Activated T-cell treated with anti-CD3 and anti-CD28 coated beads, Interleukin-2, amount 50 U/mL, for 72 hours (primary cell): ENCODE measurements at places on chromosomes 1 and 21. TPM values are rescaled to one million over a fixed set of nuclear protein-coding genes. Genes with fewer than 3 reads are reported as not detected.

DNA sequence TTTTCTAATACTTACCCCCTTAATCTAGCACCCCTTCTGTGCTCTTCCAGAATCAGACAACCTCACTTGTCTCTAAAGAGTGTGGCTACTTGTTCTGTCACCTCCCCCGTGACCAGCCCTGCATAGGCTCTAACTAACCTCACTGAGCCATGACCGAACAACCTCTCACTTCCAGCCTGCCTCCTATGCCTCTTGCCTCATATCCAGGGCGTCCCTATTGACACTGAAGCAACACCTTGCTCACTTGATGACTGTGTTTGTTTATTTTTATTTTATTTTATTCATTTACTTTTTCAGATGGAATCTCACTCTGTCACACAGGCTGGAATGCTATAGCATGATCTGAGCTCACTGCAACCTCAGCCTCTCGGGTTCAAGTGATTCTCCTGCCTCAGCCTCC is 235.1 kb upstream of the B3GALT2 start:
- no peak overlapping the region for H3K4me3 ChIP-seq
- H3K36me3 ChIP-seq = no peaks in the 10 kb centered on the region
- H3K27ac ChIP-seq = no peak overlapping the region
- peaks cover 29% of the 10 kb centered on the region for H3K4me1 ChIP-seq
- H3K27me3 ChIP-seq = no peaks in the 10 kb centered on the region

- peaks cover 37% of the 10 kb centered on the region for H3K27me3 ChIP-seq
- peaks cover 5% of the 10 kb centered on the region for H3K36me3 ChIP-seq
- DNase-seq = no peak
- peaks cover 18% of the 10 kb centered on the region for H3K4me1 ChIP-seq
- H3K4me3 ChIP-seq = peak overlapping the region; percentile 92
Measured at GRCh38 chr1:93446837-93447451, 974 bp upstream of the FNBP1L start.

- H3K27me3 ChIP-seq = no peaks in the 10 kb centered on the region
- peaks cover 2% of the 10 kb centered on the region for H3K36me3 ChIP-seq
- no peak overlapping the region for H3K4me3 ChIP-seq
- no peak overlapping the region for H3K27ac ChIP-seq
- no peak for DNase-seq
Measured at GRCh38 chr1:53288002-53288789, 39.7 kb downstream of the LRP8 start.

- H3K27me3 ChIP-seq = no peaks in the 10 kb centered on the region
- no peak for DNase-seq
- H3K4me3 ChIP-seq = no peak overlapping the region
- no peaks in the 10 kb centered on the region for H3K36me3 ChIP-seq
Measured at GRCh38 chr1:59985911-59986515, 59.4 kb upstream of the CYP2J2 start.

DNA sequence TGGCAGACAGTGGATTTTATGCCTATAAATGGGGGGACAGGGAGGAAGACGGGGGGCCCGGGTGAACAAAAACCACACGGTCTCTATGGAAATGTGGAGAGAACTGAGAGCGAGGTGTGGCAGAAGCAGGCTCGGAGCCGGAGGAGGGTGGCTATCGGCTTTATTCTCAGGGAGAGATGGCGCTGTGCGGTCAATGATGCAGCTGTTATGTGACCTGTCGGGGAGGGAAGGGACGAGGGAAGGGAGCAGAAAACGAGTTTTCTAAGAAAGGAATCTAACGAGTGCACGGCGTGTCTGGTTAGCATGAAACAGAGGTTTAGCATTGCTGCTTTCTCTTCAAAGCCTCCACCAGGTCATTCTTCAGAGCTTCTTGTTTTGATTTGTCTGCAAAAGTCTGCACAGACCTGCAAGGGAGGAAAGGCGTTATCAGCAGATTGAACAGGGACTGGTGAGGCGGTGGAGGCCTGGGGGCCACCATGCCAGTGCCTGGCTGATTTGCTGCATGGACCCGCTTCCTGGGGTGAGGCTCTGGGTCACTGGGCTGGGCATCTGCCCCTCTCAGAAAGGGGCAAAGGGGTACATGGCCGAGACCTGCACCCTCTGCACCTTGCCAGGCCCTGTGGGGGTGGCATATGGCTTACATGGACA is 27.2 kb downstream of the SLC66A1 start:
- H3K36me3 ChIP-seq = peaks cover 3% of the 10 kb centered on the region
- no peak for DNase-seq
- no peak overlapping the region for H3K4me3 ChIP-seq

The MIS18A gene
- total RNA-seq = 26.2 TPM

DNA sequence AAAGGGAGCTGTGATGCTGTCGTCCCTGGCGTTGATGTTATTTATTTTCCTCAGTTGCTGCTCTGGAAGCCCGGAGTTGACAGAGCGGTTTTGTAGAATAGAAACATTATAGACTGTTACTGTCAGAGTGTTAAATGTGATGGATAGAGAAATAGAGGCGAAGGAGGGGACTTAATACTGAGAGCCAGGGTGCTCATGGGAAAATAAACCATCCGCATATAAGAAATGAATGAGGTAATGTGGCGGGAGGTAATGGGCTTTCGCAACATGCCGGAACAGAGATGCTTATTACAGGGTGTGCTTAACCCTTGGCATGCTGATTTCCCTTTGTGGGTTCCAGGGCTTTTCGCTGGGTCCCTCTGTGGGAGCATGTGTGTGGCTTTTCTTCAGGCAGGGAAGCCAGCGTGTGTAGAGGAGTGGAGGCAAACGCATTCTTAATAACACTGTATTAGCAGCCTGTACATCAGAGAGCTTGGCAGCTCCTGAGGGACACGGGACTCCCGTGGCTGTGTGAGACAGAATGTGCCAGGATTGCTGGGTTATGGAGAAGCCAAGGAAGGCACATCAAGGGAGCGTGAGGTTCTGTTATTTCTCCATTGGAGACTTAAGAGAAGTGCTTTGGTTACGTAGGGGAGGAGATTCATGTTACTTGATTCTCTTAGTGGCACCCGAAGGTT is 141.0 kb downstream of the PBX1 start:
- H3K36me3 ChIP-seq = no peaks in the 10 kb centered on the region
- no peaks in the 10 kb centered on the region for H3K4me1 ChIP-seq
- no peaks in the 10 kb centered on the region for H3K27me3 ChIP-seq

GRCh38 chr1:86205741-86206140 is 49.2 kb upstream of the COL24A1 start:
- H3K4me1 ChIP-seq = no peaks in the 10 kb centered on the region
- no peak for DNase-seq
- no peaks in the 10 kb centered on the region for H3K27me3 ChIP-seq
- no peak overlapping the region for H3K4me3 ChIP-seq
- no peak overlapping the region for H3K27ac ChIP-seq
- no peaks in the 10 kb centered on the region for H3K36me3 ChIP-seq

DNA sequence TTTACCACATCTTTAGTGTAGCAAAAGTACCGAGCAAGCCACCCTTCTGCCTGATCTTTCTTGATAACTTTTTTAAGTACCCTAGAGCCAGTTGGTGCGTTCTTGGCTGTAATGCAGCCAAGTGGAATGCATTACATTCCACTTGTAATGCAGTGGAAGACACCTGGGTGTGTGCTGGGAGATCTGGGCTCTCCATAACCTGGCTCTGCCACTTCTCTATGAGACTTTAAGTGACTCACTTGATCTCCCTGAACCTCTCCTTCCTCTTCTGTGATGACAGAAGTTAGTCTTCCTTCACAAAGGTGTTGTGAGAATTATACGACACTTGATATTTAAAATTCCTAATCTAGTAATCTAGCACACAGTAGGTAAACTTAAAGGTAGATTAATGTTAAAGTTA is 35.3 kb upstream of the NFIA start:
- DNase-seq = no peak
- H3K27ac ChIP-seq = no peak overlapping the region
- H3K36me3 ChIP-seq = no peaks in the 10 kb centered on the region
- H3K27me3 ChIP-seq = peaks cover 47% of the 10 kb centered on the region
- H3K4me3 ChIP-seq = no peak overlapping the region
- H3K4me1 ChIP-seq = peaks cover 12% of the 10 kb centered on the region

- H3K27ac ChIP-seq = no peak overlapping the region
- H3K36me3 ChIP-seq = no peaks in the 10 kb centered on the region
- no peak for DNase-seq
Measured at GRCh38 chr1:30879940-30880677, 28.4 kb downstream of the SDC3 start.

DNA sequence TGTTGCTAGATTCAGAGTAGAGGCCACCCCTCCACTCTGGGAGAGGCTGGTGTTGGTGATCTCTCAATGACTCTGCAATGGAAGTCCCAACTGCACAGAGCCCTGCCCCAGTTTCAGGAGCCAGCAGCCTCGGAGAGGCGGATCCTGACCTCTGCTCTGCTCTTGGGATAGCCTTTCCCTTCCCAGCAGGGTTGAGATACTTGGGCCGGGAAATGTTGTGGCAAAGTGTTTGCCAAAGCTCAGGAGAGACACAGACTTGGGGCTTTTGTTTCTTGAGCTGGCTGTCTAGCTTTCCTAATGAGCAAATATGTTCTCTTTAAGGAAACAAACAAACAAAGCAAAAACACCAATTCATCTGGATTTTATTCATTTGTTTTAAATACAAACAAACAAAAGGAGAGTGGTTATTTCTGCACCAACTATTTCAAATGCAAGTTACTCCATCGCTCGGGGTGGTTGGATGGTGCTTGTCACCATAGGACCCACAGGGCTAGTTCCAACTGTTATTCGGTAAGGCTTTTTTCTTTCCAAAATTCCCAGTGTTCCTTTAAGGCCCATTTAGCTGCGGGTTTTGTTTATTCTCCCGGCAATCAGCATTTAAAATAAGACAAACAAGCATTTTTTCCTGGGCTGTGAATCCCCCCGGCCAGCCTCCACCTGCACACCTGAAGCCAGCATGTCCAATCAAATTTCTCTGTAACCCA is 193.9 kb upstream of the LMO4 start:
- H3K27me3 ChIP-seq = peaks cover 47% of the 10 kb centered on the region
- H3K27ac ChIP-seq = no peak overlapping the region
- H3K4me3 ChIP-seq = no peak overlapping the region
- peaks cover 8% of the 10 kb centered on the region for H3K4me1 ChIP-seq

DNA sequence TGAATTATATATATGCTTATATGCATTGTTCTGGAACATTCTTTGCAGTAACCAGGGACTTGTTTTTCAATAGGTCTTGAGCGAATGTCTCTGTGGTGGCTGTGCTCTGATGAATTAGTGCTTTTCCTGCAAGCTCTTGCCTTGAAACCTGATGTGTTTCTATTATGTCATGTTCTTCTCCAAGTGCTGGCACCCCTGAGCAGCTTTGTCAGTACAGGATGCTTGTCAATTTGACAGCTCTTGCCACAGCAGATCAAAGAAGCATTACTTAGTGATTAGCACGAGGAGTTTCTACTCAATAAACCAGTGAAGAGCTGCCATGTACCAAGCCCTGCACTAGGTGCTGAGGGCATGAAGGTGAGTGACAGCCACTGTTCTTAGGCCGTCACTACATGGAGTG is 171.9 kb downstream of the PRDM2 start:
- H3K36me3 ChIP-seq = no peaks in the 10 kb centered on the region
- H3K27ac ChIP-seq = no peak overlapping the region
- H3K4me1 ChIP-seq = no peaks in the 10 kb centered on the region
- no peak for DNase-seq
- peaks cover 20% of the 10 kb centered on the region for H3K27me3 ChIP-seq

- H3K4me3 ChIP-seq = no peak overlapping the region
- peaks cover 4% of the 10 kb centered on the region for H3K36me3 ChIP-seq
- peaks cover 17% of the 10 kb centered on the region for H3K27me3 ChIP-seq
- H3K27ac ChIP-seq = peak overlapping the region; percentile 91
- DNase-seq = no peak
Measured at GRCh38 chr21:30719401-30719800, 824 bp upstream of the KRTAP21-3 start.

The SZT2 gene
- total RNA-seq = 51.4 TPM

GRCh38 chr21:35484851-35485250 is 435.7 kb upstream of the RUNX1 start:
- no peak for DNase-seq
- no peak overlapping the region for H3K27ac ChIP-seq
- peaks cover 11% of the 10 kb centered on the region for H3K27me3 ChIP-seq
- H3K36me3 ChIP-seq = no peaks in the 10 kb centered on the region
- no peak overlapping the region for H3K4me3 ChIP-seq
